CD4-positive, alpha-beta T cell treated with Interleukin-17A for 1 hour (primary cell): ENCODE measurements at places on chromosomes 12 and 14.

DNA sequence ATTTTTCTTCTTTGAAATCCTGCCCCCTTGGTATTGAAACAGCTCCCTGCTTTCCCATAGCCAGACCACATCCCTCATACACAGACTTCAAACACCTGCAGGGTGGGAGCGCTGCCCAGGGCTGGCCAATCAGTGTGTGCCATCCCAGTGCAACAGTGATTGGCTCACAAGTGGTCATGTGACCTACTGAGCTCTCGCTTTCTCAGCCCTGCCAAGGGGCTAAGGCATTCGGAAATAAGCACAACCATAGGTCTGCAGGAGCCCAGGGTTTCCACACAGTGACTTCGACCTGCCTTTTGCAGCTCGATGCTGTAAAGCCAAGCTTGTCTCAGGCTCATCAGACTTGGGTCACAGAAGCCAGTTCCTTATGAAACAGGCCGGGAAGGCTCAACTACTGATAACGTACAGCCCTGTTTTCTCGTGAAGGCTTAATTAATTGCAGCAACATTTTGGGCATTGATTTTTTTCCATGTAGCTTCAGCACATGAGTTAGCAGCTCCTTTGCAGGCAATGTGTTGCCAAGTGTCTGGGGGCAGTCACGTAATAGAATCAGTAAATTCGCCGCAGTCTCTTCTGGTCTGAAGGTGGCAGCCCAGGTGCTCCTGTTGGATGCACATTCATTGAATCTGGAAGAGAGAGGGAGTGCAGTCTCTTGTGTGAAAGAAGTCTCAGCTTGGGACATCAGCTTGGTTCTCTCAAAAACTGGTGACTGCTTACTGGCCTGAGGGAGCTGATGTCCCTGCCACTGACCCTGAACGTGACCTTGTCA lies 1091.8 kb downstream of the AACS start:
- no peak for DNase-seq

GRCh38 chr12:132649226-132649945 lies 30.8 kb downstream of the P2RX2 start:
- DNase-seq, result no peak

DNA sequence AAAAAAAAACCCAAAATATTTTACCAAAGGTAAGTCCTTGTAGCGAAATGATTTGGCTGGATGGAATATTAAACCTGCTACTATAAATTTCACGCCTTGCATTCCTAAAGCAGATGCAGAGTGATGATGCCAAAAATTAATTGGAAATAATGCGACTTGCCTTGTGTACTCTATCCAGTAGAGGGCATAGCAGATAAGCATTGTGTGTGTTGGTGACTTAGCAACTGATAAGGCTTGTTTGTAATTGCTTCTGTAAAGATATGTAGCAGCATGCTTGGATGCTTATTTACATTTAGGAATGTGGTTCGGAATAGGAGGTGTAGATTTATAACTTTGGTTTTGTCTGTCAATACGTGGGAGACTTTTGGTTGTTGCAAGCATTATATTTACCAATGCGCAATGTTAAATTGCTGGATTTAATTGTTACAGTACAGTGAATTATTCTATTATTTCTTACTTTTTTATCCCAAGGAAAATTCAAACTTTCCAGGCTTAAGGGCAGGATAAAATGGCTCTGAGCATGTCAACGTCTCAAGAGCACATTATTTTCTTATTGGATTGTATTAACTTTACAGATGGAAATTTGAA lies 80.5 kb downstream of the TMEM260 start:
- DNase-seq, result no peak

- DNase-seq, result no peak
These were observed 35.5 kb upstream of the MAX start for GRCh38 chr14:65137648-65138307.

DNA sequence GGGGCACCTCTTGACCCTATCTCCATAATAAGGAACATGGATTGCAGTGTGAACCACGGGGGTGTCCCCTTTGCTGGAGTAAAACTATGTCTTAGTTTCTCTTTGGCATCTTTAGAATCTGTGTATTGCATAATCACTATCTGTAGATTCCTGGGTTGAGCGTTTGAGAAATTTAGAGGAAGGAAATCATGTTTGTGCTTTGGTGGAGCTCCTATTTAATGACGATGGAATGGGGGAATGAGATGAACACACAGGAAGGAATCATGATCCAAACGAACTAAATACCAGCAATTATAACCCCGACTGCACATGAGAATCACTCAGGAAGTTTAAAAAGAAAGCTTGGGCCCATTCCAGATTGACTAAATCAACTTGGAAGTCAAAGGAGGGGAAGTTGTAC lies 1.3 kb upstream of the MYG1 start:
- no peak for DNase-seq

DNA sequence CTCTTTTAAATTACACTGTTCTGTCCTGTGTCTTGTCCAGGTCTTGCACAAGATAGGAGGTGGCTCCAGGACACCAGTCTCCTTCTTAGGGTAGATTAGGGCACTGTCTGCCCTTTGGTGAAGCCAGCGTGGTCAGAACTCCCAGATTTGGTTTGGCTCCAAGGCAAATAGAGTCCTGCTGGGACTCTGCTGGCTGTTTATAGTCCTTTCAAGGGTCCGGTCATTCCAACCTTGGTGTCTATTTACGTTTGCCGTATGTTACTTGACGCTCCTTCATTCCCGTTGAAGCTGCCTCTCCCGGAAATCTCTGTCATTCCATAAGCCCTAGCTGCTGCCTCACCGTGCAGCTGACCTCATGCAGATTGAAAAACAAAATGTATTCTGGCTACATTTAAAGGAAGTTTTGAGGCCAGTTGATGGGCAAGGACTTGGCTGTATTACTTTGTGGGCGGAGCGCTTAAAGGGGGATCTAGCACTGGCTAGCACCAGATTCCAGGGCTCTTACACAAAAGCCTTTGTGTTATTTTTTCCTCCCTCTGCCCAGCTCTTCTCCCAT lies 180.6 kb downstream of the AKAP6 start:
- DNase-seq, result no peak

DNA sequence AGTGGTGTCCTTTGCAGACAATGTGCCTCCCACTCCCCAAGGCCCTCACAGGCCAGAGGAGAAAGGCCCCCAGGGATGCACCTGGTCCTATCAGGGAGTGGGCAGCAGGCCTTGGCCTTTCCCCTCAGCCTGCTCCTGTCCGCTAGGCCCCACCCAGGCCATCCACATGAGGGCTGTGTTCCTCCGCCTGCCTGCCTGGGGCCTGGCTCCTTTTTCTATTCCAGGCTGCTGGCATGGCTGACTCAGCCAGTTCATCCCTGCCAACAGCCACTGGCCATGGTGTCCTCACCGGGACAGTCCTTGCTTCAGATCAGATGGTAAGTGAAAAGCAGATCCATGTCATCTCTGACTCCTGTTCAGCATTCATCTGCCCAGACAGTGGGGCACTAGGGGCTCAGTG lies 13.4 kb downstream of the ISM2 start:
- no peak for DNase-seq

- DNase-seq, result no peak
These were observed 349.9 kb downstream of the LRIG3 start for GRCh38 chr12:58570411-58570810.

GRCh38 chr14:105460116-105460515 lies 14.5 kb upstream of the CRIP2 start:
- DNase-seq, result no peak

- DNase-seq, result no peak
These were observed 192.6 kb upstream of the BCL2L14 start for GRCh38 chr12:11877869-11878780.

DNA sequence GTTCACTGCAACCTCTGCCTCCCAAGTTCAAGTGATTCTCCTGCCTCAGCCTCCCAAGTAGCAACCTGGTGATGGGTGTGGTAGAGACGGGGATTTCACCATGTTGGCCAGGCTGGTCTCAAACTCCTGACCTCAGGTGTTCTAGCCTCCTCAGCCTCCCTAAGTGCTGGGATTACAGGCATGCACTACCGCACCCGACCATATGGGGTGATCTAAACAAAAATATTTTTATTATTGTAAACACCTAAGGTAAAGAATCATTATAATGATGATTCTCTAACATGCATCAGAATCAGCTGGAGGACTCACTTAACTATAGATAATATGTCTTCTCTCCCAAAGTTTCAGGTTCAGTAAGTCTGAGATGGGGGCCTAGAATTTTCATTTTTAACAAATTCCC lies 96.2 kb upstream of the ALG10 start:
- DNase-seq, result no peak

DNA sequence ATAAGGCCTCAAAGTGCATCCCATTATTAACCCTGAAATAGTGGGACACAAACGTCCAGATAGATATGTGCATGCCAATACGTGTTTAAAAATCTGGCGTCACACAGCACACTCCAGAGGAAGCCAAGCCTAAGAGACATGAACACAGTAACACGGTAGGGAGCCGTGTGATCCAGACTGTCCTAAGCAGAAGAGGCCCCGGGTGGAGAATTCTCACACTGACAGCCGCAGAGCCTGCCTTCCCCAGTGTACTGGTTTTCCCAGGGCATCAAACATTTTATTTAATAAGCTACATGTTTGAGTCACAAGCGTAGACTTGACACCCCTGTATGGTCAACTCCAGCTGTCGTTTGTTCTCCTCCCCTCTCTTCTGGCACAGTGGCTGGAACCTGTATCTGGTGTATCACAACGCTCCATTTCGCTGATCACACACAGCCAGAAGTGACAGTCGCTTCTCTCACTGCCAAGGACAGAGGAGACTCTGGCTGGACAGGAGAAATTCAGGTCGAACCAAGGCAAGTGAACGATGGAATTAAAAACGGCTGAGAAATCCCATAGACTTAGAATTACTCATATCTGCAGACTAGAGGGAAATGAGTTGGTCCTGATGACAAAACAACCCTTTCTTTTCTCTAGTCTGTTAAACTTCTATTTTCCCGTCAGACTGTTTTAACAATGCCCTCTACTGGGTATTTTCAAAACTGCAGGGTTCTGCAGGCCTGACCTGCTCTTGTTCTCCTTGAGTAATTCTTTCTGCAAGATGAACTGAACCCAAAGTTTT lies 359.9 kb downstream of the RGS6 start:
- no peak for DNase-seq

DNA sequence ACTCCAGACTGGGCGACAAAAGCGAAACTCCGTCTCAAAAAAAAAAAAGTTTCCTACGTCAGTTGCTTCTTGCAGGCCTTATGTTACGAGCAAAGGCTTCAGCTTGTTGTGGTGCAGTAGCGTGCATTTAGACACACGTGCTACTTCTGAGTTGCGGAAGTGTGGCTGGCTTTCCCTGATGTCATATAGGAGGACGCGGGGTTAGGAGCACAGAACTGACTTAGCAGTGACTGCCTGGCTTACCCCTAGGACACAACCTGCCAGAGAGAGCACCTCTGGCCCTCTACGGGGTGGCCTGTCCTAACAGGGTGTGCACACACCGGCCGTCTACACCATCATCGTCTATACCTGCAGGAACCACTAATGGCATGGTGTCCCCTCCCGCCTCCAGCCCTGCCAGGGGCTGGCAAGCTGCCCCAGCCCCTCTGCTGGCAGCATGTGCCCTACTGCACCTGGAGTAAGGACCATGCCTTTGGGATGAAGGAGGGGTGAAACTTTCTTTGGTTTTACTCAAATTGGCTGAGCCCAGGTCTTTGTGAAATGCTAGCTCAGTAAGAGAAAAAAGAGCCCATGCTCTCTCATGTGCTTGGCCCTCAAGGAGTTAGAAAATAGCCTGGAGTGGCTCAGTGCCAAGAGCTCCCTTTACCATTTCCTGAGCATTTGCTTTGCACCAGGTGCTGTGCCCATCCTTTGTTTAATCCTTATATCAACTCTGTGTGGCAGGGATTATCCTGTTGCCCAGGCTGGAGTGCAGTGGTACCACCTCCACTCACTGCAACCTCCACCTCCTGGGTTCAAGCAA lies 1.7 kb upstream of the GPR68 start:
- DNase-seq, result peak; percentile 91

GRCh38 chr14:63710497-63710896 lies 17.4 kb downstream of the SGPP1 start:
- DNase-seq, result no peak

GRCh38 chr14:100299238-100299560 lies 7.0 kb downstream of the SLC25A29 start:
- DNase-seq, result no peak

DNA sequence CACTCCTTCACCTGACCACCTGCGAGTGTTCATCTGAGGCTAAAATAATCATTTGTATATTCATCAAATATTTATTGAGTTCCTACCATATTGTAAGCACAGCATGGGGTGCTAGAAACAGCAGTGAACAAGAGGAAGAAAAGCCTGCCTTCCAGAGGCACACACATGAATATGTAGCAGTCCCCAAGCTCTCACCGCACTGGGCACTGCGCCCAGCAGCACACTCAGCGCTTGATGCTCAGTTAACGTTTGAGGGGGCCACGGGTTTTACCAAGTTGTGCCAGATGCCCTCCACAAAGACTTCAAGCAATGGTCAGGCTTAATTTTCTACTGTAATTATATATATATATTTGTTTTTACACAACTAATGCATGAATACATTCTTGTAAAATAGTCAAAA lies 52.0 kb downstream of the HELB start:
- DNase-seq, result no peak

DNA sequence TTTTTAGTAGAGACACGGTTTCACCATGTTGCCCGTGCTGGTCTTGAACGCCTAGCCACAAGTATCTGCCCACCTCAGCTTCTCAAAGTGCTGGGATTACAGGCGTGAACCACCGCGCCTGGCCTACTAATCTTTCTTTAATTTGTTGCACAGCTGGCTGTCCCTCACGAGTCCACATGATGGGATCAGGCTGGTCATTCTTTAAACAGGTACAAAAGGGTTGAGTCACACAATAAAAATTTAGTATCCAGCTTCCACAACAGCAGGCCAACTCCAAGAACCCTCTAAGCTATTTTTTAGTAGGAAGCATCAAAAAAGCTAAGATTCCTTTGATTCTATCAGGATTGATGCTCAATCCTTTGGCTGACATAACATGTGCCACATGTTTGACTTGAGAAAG lies 17.8 kb downstream of the SINHCAF start:
- no peak for DNase-seq

GRCh38 chr12:47954467-47955045 lies 8.8 kb upstream of the TMEM106C start:
- no peak for DNase-seq

GRCh38 chr14:58296726-58297125 lies 1.6 kb upstream of the ARID4A start:
- DNase-seq, result no peak

DNA sequence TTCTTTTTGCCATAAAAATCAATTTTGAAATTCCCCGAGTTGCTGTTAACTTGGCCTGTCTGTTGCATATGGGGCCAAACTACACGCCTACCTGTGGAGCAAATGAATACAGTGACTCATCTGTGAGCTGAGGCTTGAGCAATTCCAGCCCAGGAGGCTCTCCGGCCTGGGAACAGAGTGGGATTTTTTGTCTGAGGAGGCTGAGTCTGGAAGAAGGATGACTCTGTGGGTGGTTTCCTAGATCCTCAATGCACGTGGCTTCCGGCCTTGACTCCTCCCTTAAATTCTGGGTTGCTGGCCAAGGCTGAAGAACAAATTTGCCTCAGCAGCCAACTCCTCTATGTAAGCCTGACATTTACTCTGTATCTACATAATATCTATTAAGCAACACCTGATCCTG lies 124.1 kb downstream of the SSPN start:
- no peak for DNase-seq

- DNase-seq, result peak; percentile 5
These were observed 104.2 kb upstream of the ABCD2 start for GRCh38 chr12:39723831-39724230.
